ENCODE measurements at places on chromosomes 2 and 18.

DNA sequence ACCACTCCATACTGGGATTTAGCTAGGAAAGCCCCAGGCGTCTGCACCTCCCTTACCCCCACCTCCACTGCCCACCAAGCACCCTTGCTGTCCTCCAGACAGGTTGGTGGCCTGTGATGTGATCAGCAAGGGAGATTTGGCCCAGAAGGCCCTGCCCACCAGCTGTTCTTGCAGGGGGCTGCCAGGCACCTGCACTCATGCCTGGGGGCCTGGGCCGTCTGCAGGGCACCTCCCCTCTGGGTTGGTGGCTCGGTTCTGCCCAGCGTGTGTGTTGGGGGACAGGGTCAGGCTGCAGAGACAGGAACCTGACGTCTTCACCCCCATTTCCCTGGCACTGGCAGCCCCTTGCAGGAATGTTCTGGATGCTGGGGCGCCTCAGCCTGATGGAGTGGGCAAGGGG lies 5.8 kb downstream of the DNMT3A start:
- DNase-seq: no peak

GRCh38 chr2:160388464-160389263 lies 104.9 kb downstream of the RBMS1 start:
- DNase-seq: no peak

GRCh38 chr2:1590596-1591460 lies 153.5 kb downstream of the PXDN start:
- no peak for DNase-seq

- DNase-seq: no peak
These were observed 4.5 kb upstream of the BCL2L11 start for GRCh38 chr2:111116011-111116746.

DNA sequence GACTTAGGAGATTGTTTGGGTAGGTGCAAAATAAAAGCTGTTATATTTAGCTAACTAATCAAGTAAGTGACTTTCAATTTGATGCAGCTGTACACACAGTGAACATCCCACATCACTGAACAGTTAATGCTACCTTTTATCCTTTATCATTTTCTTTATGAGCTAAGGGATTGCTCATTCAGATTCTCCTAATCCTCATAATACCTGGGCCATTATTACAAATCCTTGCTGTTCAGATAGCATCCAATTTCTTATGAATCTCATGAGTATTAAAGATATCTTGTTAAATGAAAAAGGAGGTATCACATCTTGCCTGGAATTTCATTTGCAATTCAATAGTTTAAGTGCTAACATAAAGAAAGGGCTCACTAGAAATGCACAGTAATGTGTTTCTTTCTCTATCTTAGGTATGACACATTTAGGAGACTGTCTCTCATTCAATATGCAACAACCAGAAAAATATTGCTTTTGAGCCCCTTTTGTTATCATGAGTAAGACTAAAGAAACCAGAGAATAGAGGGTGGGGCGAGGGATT lies 918.5 kb downstream of the CBLN2 start:
- no peak for DNase-seq

GRCh38 chr2:46325182-46325928 lies 28.1 kb downstream of the EPAS1 start:
- no peak for DNase-seq

Measured in stimulated activated CD4-positive, alpha-beta T cell treated with anti-CD3 and anti-CD28 coated beads, Interleukin-1b, Interleukin-23, amount 100 ng/mL, for 1 hour (primary cell).